GM12892 (cell line): ENCODE measurements at places on chromosomes 13 and 19.
A peak's percentile ranks its signal among the peaks of the same experiment; 100 is the strongest.

- no peak for DNase-seq
Observed at GRCh38 chr13:67228031-67228430, 2.1 kb downstream of the PCDH9 start.

DNA sequence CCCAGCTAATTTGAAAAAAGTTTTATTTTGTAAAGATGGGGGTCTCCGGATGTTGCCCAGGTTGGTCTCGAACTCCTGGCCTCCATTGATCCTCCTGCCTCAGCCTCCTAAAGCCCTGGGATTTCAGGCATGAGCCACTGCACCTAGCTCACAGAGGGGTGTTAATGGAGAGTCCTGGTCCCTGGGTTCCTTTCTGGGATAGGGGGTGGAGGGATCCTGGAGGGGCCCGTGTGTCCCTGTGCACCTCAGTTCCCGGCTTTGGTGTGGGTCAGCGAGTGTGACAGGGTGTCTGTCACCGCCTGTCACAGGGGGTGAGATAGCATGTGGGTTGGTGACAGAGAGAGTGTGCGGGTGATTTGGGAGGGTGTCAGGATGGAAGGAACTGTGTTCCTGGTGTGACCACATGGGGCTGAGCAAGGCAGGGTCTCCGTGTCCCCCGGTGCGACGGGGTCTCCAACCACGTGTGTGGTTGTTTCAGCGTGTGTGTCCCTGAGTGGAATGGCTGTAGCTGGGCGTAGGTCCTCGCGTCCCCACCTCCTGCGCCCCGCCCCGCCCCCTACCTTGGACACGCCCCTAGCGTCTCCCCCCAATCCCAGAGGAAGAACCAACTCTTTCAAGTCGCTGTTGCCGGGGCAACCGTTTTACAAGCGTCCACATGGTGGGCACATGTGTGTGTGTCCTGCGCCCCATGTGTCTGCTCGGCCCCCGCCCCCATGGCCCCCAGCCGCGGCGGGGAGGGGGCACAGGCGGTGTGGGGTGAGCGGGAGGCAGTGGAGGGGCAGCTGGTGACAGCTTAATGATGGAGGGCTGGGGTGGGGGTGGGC, 2.9 kb upstream of the NRTN start:
- no peak for DNase-seq

GRCh38 chr19:2270423-2271233, 11.3 kb downstream of the PEAK3 start:
- no peak for DNase-seq

GRCh38 chr19:41868120-41868988, 8.3 kb downstream of the RPS19 start:
- DNase-seq = no peak

DNA sequence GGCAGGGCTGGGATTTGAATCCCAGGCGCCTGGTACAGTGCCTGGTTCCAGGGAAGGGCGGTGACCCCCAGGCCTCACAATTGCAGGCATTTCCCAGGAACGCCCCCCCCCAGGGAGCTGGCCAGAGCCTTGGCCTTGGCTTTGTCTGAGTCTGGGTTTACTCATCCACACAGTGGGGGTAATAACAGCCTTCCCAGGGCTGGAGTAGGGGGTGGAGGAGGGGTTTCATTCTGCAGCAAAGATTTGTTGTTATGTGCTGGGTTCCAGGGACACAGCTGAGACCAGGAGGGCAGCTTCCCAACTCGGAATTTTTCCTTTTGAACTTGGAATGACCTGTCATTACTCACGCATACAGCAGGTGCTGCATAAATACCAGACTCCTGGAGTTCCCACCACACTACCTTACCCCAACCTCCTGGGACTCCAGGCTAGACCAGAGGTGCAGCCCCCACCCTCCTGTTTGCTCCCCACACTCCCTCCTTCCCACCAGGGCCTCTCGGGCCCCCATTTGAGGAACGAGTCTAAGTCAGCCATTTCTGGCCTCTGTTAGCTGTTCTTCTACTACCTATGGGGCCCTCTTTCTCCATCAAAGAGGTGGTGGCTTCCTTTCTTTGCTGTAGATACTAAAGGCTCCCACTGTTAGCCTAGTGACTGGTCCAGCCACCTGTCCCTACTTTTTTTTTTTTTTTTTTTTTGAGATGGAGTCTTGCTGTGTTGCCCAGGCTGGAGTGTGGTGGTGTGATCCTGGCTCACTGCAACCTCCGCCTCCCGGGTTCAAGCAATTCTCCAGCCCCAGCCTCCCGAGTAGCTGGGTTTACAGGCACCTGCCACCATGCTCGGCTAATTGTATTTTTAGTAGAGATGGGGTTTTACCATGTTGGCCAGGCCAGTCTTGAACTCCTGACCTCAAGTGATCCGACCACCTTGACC, 1.6 kb upstream of the ADAMTS10 start:
- no peak for DNase-seq

DNA sequence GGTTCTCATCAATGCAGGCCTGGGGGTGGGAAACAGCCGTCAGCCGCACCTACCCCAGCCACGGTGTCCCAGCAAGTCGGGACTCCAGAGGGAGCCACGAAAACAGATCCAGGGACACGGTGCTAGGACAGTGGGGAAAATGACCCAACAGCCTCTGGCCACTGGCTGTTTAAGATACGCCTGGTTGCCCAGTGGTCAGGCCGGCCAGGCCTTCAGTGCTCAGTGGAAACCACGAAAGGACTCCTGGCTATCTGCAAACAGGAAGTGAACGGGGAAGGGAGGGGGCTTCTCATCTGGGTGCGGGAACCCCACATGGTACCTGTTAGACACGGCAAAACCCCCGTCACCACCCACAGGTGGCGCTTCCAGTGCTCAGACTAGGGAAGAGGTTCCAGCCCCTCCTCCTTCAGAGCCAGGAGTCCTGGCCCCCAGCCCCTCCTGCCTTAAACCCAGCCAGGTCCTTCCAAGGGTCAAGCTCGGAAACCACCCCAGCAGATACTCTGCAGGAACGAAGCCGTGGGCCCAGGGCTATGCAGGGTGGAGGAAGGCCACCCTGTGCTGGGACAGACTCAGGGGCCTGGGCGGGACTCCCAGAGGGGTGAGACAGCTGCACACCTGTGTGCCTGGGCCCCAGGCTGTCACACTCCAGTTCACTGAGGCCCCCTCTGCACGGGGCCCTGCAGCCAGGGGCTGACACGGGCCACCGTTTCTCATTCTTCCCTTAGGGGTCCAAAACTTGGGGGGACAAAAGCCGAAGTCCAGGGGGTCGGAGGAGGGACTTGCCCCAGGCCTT, 4.5 kb downstream of the PPP1R12C start:
- peak; percentile 51 for DNase-seq

GRCh38 chr13:43273362-43273761, 250.0 kb downstream of the DNAJC15 start:
- no peak for DNase-seq

DNA sequence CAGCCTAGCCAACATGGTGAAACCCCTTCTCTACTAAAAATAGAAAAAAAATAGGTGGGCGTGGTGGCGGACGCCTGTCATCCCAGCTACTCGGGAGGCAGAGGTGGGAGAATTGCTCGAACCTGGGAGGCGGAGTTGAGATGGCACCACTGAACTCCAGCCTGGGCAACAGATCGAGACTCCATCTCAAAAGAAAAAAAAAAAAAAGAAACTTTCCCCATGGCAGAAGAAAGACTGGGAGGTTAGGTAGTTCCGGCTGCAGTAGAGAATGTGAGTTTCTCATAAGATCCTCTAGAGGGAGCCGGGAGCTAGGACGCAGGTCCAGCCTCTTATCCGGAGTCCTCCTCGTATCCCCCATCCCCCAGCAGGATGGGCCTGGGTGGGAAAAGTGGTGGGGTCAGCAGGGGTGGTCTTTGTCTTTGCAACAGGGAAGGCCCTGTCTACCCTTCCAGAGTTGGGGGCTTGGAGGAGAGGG, 13.2 kb upstream of the CREB3L3 start:
- DNase-seq = peak; percentile 60

DNA sequence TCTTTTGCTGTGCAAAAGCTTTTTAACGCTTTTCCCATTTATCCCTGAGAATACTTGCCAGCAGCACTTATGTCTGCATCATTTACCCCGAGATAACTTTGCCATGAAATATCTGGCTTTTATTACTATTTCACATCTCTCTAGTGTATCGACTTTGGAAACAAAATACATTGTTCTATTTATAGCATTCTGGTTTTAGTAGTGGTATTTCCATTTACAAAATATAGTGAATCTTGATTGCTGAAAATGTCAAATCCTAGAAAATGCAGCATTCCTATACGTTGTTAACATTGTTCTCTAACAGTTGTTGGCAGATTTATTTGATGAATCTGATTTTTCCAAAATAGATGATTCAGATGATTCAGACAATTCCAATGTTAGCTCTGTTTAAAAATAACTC, 189.3 kb upstream of the SPRY2 start:
- no peak for DNase-seq

DNA sequence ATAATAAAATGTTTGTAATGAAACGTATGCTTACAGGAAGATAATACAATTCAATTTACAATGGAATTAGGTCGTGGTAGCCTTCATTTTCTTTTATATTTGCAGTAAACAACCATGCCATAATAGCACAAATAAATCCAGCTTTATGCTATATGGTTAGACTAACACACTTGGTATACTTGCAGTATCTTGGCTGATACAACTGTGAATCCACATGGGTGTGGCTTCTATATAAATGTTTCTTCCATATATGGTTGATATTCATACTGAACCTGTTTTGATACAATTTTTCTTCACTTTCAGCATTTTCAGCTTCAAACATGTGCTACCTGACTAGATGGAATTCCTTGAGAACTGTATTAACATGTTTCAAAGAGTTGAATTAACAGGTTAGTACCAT, 20.4 kb upstream of the SPRY2 start:
- no peak for DNase-seq

GRCh38 chr19:49333811-49334288, 1.4 kb upstream of the CD37 start:
- peak; percentile 57 for DNase-seq

GRCh38 chr19:33370783-33371182, 2.7 kb upstream of the CEBPG start:
- no peak for DNase-seq

DNA sequence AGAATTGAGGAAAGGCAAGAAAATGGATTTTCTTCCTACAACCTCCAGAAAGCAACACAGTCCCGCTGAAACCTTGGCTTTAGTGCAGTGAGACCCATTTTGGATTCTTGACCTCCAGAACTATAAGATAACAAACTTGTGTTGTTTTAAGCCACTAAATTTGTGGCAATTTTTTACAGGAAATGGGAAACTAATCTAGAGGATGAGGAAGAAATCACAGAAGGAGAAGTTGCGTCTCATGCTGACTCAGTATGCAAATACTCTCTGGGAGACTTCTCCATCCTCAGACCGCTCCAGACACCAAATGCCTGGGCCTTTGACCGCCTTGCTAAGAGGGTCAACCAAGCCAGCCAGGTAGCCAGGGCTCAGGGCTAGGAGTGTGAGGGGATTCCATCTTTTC, 13.1 kb upstream of the CEACAM16 start:
- DNase-seq = no peak
